ENCODE measurements at places on chromosomes 2 and 18.

DNA sequence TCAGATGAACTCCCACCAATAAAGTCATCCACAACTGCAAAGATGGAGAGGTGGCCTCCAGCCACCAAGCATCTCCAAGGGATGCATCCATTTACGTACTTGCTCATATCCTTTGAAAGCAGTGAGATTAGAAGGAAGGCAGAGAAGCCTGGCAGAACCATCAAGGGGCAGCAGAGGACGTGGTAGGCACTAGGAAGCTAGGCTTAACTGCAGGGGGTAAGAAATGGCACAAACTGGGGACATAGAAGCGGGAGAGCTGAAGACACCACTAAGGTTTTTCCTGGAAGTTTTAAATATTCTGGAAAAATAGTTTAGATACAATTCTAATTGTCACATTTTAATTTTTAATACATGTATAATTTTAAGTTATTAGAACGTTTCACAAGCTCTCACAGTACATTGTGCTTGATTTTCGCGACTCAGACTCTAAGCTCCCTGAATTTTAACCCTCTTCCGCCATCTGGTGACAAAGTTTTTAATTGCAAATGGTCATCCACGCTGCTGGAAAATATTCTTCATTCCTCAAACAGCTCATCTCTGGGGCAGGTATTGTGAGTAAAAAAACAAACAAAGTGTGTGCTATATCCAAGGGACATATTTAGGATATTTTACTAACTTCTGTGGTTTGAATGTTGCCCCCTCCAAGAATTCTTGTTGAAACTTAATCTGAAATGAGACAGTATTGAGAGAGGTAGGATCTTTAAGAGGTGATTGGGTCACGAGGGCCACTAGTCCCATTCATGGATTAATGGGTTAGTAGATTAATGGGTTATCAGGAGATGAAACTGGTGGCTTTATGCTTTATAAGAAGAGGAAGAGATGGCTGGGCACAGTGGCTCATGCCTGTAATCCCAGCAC lies 1.6 kb upstream of the PSTPIP2 start:
- peak; percentile 65 for DNase-seq

DNA sequence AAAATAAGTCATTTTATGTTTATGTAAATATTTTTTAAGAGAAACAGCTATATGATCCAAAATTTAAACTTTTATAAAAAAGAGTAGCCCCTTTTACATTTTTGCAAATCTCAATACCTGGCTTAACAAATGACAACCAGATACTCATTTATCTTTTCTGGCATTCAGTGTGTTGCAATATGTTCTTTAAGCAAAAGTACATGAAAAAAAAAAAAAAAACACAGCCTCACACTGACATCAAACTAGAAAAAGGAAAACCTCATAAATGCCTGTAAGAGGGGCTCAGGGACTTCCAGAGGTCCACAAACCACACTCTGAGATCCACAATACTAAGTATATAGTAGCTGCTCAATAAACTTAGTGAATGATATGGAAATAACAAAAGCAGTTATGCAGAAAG lies 21.9 kb downstream of the PPP4R3B start:
- no peak for DNase-seq

DNA sequence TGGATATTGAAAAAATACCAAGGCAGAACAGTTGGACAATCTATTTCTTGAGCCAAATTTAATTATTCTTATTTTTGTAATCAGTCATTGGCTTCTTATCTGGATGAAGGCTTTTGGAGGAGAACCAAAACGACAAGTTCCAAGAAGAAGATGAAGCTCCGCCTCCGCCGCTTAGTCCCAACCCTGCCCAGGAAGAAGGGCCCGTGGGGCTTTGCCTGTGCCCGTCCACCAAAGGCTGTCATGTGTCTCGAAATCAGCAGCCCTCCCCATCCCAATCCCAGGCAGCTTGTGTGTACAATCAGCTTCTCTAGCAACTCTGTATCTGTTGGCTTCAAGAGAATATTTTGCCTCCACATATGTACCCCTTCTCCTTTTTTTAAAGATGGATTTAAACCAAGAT lies 24.6 kb downstream of the PTRHD1 start:
- DNase-seq = no peak

GRCh38 chr2:224929512-224929911 lies 112.8 kb downstream of the DOCK10 start:
- DNase-seq = no peak

DNA sequence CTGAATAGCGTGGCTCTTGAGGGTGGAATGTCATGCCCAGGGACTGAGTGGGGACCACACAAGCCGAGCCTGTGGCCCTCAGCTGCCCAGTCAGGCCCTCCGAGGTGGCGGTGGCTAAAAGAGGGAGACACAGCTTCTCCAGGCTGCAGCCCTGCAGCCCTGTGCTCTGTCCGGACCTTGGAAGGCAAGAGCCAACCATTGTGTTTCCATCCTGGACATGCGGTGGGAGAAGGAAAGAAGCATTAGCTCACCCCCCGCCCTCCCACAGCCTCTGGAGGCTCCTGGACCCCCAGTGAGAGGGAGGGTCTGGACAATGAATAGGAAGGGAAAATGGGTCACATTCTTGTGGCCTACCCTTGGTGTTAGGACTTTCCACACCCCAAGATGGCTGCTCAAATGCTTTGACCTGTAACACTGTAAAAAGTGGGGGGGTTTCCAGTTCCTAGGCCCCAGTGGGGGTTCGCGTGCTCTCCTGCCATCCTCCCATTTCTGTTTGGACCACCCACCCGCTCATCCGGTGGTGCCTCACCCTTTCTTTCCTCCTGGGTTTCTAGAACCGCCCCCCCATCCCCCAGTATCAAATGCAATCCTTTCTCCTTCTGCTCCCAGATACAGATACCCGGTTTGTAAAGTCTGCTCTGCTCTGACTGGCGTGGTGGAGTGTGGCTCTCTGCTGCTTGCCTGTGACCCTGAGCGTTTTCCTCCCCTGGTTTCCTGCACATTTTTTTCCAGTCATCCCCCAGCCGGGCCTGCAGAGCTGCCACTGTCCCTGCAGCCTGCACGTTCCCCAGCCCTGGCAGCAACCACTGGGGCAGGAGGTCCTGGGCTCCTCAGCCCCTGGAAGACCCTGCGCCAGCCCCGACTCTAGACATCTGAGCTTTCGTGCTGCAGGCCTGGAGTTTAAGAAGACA lies 36.3 kb upstream of the SMAD7 start:
- DNase-seq = no peak

DNA sequence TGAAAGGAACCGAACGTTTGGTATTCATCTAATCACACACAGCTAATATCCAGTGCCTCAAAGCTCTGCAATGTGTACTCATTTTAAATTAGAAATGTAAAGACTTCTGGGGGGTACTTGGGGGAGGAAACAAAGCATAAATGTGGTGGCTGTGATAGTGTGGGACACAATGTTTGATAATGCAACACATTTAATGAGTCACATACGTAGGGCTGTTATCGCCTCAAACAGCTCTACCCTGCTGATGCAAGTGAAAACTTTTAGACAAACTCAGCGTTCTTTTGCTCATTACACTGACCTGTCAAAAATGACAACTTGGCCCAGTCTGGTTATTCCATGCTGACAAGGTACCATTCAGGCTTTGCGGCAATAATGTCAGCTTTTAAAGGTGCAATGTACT lies 1227.1 kb upstream of the CELF4 start:
- DNase-seq = no peak

DNA sequence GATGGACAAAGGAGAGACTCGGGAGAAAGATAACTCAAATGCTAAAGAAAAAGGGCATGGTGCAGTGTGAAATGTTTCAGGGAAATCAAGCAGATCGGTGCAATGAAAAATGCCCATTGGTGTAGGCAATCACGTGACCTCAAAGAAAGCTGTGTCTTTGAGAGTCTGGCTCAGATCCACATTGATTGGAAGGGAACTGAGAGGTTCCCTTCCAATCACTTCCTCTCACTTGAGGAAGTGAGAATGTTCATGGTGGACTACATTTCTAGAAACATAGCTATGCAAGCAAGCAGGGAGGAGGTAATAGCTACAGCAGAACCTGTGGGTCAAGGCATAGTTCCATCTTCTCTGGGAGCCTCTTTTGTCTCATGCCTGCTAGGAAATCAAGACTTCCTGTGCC lies 187.4 kb downstream of the LPIN1 start:
- DNase-seq = no peak

DNA sequence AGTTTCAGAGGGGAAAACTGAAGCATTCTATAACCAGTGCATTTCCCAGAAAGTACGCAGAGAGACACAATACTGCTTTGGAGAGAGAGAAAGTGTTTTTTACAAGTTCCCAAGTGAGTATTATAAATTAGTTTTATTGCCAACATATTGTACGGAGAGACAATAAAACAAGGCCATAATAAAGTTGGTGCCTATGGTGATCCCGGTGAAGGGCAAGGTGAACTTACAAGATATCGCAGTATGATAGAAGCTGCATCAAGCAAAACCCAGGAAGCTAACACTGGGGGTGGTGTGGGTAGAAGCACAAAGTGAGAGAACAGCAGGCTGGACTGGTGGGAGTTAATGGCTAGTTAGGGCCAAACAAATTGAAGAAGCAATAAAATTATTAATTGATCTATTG lies 7.5 kb downstream of the TMSB10 start:
- DNase-seq = no peak

GRCh38 chr2:84865181-84865783 lies 15.6 kb downstream of the TRABD2A start:
- no peak for DNase-seq

GRCh38 chr2:65366595-65367125 lies 65.7 kb downstream of the SPRED2 start:
- DNase-seq = no peak

DNA sequence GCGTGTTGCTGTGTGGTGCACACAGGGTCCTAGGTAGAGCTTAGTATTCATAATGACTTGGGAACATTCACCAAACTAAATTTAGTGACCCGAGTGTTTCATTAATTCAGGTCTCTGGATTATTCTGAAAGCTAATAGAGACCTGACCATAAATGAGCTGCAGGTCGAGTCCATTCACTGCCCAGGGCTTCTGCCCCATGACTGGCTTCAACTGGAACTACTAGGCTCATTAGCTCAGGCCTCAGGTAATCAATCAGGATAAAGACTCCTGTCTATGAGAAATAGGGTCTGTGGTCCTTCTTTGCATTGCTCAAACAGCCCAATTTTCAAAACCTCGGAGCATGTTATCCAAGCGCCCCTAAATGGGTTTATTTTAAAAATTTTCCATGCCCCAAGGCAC lies 30.0 kb upstream of the OTOF start:
- no peak for DNase-seq

DNA sequence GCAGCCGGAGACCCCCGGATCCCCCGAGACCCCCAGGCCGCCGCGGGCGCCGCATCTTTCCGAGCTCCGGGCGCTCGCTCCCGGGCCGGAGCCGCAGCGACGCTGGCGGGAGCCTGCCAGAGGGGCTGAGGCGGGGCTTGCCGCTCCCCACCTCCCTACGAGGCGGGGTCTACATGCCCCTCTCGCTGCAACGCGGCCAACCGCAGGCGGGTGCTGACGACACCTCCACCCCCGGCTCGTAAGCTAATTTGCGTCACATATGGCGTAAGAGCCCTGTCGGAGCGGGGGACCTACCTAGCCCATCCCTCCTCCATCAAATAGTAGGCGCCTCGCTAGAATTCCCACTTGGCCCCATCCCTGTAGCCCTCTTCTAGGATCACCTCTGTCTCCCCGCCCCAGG lies at the start of gene PTPRN:
TSS of gene PTPRN (minus strand) at position 124 of the 400 bp plus-strand sequence. CDS start at position 55, 69 bp downstream.
- DNase-seq = peak; percentile 79

- no peak for DNase-seq
Observed at GRCh38 chr2:100624536-100624935, 61.7 kb downstream of the PDCL3 start.

- DNase-seq = no peak
Observed at GRCh38 chr18:78774741-78775141, 204.9 kb upstream of the SALL3 start.

DNA sequence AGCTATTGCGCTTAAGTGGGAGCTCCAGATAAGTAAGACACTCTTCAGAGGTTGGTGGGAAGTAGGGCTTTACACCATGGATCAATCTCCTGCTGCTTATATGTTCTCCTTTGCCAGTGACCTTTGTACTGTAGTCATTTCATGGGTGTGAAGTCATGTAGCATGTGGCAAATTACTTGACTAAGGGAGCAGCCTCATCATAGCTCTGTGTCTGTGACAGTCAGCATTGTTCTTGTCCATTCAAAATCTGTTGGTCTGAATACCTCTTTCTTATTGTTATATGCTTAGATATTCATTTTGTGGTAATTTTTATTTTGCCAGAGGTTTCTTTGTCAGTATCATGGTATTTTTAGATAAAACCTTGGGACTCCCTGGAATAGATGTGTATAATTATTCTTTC lies 18.2 kb downstream of the SLC4A1AP start:
- no peak for DNase-seq

Data from COR-L47 (cell line).